ENCODE measurements at places on chromosomes 7 and 10.

DNA sequence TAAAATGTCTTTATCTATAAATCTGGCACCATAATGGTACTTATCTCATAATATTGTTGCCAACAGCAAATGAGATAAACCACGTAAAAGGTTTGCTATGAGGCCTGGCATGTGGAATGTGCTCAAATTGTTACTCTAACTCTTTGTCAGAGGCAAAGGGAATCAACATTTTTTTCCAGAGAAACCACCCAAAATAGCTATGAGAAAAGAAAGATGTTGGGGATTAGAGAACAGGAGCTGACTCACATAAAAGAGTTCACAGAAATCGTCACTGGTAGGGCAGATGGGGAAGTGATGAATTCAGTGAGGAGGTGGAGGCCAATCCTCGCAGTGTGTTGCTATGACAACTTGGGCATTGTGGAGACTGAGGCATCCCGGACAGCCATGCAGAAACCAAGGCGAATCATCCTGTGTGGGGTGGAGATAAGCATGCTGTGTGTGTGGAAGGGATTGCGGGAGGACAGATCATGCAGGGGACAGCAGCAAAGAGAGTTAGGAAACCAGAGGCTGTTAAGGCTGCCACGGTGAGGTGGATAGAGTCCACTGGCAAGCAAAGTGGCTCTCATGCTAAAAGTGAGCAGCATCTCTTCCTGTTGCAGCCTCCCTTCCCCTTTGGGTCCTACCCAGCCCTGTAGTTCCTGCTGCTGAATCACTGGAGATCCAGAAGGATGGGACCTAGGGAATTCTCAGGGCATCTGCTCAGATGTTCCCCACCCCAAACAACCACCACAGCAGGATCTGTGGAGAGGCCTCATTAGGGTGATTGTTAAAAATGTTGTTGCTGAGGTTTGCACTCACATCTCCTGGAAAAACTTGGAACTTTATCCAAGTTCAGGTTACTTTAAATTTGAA is 103.9 kb downstream of the CUBN start:
- DNase-seq = peak; percentile 66

- DNase-seq = no peak
Observed at GRCh38 chr10:109159351-109159750, 764.0 kb downstream of the XPNPEP1 start.

DNA sequence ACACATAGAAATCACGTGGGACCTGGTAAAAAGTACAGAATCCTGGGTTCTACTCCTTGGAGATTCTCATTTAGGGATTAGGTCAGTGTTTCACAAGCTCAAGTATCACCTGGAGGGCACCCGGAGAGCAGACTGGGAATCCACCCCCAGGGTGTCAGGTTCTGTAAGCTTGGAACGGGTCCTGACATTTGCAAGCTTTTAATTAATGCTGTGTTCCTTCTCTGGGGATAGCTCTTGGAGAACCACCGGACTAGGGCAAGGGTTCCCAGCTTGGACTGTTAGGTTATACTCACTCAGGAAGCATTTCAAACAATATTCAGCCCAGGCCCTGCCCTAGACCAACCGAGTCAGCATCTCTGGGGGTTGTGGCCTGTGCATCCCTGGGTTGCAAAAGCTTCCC is 23.0 kb downstream of the TCF7L2 start:
- DNase-seq = no peak

- no peak for DNase-seq
Observed at GRCh38 chr10:18500576-18500975, 150.8 kb downstream of the NSUN6 start.

GRCh38 chr10:84499846-84500245 is 171.5 kb downstream of the CCSER2 start:
- no peak for DNase-seq

DNA sequence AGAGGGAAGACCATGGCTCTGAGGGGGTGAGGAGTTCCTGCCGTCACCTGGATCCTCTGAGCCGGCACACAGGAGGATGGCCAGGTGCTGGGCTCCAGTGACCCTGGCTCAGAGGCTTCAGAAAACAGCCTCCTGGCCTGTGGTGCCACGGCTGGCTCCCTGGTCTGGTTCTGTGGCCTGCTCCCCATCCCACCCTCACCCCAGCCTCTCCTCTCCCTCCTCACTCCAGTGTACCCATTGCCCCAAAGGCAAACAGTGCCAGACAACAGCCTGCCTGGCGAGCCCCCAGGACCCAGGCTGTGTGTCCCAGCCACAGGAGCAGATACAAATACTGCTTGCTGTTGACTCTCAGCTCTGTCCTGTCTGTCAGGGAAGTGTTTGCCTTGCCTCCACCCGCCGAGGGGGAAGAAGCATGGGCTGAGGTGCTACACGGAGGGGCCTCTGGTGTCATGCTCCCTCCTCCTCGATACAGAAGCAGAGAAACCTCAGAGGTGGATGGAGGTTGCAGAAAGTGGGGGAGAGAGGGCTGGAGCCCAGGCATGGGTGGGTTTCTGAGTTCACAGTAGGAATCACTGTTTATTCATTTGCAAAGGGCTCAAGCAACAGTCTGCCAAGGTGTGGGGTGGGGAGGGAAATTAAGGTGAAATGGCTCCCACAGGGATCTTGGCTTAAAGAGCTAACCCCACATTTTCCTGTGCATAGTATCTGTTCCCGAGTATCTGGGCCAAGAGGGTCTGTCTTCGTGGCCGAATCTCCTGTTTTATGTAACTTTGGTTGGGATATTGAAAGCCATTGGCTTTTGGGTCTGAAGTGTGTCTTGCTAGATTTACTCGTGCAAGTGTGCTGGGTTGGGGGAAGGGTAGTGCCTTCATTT is 5.5 kb downstream of the ADRA2A start:
- DNase-seq = no peak

DNA sequence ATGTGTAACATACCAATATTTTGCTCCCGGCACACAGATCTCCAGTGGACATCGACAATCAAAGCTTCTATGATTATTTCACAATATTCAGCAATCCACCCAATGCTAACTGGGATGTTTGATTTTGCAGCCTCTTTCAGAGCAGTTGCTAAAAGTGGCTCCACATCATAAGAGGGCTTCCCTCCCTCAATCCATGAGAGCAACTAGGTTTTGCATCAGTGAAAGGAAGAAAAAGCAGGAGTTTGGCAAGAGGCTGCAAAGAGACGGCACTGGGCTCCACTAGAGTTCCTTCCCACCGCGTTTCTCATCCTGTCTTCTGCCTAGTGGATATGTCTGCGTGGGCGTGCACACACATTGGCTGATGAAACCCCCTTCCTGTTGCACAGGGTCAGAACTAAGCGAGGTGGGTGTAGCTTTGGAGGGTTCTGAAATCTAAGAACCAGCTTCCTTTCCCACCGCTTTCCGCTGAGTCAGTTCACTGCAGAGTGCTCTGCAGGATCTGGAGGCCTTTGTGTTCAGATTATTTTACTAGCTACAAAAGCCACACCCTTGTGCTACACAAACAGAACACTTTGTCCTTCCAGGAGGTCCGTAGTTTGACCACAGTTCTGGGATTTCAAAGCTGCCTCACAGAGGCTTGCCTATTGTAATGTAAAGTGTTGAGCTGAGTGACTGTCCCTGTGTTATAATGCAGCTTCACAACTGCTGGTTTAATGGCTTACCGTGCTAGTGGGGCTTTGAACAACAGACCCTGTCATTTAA is 28.1 kb downstream of the ARL4A start:
- peak; percentile 28 for DNase-seq

DNA sequence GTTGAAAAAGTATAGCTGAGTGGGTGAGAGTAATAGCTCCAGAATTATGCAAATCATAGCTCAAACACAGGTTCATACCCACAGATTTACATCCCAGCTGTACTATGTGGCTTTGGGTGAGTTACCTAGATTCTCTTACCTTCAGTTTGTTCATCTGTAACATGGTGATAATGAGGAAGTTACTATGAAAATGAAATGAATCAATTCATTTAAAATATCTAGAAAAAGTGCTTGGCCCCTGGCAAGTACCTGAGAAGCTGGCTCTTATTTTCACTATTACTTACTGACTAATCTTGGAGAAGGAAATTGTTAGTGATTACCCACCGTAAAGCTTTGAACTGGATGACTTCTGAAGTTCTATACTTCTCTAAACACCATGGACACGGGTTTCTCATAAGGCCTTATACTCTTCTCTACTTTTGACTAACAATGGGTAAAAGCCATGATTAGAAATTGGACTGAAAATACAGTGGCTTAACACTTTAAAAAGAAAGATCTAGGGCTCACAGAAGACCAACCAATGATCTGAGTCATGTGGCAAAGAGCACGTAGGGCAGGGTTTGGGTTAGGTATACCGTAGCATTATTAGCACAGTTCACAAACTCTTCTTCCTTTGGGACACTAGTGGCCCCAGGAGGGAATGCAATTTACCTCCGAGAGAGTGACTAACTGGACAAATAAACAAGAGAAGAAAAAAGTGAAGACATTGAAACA is 149.2 kb downstream of the PLPP4 start:
- DNase-seq = no peak

DNA sequence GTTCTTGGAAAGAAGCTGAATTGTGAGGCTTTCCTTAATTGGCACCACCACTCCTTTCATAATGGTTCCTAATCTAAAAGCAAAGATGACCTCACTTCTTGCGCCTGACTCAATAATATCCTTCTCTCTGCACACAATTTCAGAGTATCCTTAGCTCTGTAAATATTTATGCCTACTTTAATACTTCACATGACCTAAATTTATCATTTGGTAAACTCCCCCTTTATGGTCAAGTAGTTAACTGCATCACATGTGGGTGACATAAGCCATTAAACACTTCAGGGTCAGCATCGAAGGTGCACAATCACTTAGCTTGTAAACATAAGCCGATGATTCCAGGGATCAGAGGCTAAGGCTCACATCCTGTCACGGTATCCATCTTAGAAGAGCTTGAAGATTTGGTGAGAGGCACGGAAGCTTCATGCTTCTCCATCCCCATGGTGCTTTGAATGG is 7.3 kb upstream of the RHOBTB1 start:
- no peak for DNase-seq

DNA sequence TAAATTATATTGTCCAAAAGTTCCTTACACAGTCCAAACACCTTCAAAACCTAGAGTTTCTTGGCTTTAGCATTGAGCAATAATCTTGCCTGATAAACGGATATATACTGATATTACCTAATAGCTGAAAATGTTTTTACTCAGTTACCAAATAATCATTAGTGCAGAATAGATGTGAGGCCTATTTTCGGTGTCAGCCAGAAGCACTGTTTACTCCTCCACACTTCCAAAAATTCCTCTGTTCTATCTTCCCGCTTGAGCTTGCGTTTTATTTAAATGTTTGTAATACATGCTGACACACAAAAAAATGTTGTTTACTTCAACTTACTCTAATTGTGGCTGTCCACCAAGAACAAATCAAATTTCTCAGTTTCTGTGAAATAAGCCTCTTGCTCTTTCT is 606.2 kb upstream of the TEX47 start:
- DNase-seq = no peak

DNA sequence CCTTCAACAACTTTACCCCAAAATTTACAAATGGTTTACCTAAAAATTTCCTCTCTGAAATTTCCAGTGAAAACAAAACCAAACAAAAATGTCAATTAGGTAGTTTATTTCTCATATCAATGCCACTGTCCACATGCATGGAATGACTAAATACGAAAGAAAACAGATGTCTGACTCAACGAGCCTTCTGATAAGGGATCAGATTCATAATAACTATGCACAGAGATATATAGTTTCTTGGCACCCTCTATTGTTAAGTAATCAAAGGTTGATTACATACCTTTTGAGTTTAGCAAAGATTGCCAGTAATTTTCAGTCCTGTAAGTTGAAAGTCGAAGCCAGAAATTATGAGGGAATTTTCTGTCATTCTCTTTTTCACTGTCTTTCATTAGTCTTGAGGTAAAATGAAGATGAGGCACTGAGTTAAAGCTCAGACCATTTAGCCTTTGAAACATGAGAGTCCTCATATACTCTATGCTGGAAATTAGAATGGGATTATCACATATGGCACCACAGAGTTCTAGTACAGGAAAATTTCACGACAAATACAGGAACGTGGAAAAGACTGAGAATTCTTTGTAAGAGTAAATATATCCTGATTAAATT is 519.1 kb upstream of the ANKRD30A start:
- no peak for DNase-seq

DNA sequence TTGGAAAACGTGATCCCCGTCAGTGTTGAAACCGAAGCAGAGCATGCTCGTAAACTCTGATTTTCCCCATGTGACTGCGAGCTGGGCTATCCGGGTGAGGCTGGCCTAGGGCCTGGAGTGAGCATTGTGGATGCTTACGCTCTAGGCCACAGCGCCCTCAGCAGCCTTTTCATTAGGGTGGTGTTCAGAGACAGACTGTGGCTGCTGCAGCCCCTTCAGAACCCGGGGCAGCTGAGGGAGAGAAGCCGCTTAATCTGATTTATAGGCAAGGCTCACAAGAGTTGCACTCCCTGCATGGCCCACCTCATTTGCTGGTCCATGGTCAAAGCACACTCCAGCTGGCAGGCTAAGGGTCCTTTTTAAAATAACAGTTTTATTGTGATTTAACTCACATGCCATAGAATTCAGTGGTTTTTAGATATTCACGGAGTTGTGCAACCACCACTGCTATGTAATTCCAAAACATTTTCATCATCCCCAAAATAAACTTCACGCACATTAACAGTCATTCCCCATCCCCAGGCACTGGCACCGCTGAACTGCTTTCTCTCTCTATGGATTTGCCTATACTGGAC is 72.5 kb downstream of the SYPL1 start:
- DNase-seq = no peak

DNA sequence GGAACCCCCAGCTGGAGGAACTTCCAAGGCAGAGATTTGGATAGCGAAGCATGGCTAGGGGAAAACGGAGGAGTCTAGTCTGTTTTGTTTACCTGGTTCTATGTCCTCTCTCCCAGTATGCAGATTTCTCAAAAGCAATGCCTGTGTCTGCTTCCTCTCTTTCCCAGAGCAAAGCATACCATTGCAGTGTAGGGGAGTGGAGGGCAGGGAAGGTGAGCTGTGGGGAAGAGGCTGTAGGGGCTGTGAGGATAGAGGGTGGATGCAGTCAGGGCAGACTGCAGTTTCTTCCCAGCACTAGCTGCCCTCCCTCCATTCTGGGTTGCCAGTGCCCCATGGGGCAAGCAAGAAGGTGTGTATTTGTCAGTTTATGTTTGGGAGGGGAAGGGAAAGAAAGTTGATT is 16.9 kb upstream of the TSPAN14 start:
- DNase-seq = no peak

- DNase-seq = no peak
Observed at GRCh38 chr7:156792611-156793010, 100.4 kb downstream of the LMBR1 start.

- DNase-seq = no peak
Observed at GRCh38 chr10:77289790-77290189, 347.8 kb downstream of the KCNMA1 start.

- DNase-seq = no peak
Observed at GRCh38 chr7:73706126-73707044, 13.1 kb downstream of the STX1A start.

Data from thoracic aorta (tissue), 2 donors.